NCI-H1417 treated with DMSO at 0.1 percent for 48 hours (cell line): ENCODE measurements at places on chromosomes 1 and 21.
A peak's percentile ranks its signal among the peaks of the same experiment; 100 is the strongest.

DNA sequence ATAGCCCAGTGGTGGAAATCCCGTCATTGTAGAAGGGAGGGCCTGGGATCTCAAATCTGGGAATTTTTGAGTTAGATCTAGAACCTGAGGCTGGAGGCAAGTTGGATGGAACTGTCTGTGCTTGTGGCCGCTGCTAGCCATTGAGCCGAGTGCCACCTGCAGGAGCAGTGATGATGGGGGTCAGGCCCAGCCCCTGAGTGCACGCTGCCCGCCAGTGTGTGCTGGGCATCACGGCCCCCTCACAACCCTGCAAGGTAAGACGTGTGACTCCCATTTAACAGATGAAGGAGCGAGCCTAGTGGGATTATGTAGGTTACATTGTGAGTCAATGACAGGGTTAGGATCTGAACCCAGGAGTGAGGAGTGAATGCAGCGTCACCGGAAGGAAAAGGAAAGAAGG lies 407.2 kb downstream of the CAMTA1 start:
- no peak for DNase-seq

- no peak for DNase-seq
Measured at GRCh38 chr1:208921259-208921658, 662.3 kb upstream of the CAMK1G start.

DNA sequence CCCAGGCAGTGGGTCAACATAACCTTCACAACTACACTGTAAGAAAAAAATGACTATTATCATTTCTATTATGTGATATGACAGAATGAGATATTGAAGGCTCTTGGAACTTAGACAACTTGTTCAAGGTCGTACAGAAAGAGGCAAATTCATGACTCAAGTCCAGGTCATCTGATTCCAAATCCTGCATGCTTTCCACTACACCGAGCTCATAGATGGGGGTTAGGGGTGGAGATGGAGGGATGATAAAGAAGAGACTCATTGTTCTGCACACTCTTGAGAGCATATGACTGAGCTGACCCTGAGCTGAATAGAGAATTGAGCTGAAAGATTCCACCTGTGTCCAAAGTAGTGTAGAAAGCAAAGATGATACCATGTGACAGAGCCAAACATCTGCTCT lies 2.8 kb downstream of the FCRL6 start:
- no peak for DNase-seq

DNA sequence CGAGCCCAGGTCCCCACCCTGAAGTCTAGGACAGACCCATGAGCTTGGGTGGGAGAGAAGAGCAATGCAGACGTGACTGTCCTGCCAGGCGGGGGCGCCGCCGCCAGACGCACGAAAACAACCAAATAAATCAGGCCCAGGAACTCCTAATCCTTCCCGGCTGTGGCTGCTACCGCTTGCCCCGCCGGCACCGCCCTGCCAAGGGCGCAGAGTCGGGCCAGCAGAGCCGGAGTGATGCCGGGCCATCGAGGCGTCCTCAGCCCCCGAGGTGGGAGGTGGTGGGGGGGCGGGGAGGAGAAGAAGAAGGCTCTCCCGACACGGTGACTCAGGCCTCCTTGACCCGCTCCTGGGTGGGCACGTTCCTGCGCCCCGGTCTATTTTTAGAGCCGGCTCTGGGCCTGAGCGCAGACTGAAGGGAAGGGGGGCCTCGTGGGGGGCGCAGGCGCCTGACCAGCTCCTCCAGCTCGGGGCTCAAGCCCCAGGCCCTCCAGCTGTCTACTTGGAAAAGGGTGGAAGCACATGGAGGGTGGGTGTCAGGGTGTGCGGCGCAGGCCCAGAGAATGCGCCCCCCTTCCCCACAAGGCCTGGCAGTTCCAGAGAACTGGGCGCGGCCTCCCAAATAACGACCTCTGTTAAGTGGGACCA lies 10.7 kb upstream of the COL16A1 start:
- no peak for DNase-seq

DNA sequence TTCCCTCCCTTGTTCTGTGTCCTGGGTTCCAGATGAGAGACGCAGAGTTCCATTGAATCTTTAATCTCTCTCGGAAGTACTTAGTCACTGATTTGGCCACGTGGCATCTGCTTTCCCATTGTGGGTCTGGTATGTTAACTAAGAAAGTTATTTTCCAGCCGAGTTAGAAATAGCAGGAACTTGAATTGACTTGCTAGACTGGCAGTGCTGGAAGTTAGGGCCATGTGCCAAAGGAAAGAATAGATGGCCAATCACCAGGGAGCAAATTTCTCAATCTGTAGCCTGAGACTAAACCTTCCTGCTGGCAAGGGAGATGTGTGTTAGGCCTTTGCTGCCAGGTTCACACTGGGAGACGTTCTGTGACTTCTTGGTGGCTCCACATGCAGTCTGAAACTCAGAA lies 24.2 kb upstream of the SLFNL1 start:
- DNase-seq: no peak

DNA sequence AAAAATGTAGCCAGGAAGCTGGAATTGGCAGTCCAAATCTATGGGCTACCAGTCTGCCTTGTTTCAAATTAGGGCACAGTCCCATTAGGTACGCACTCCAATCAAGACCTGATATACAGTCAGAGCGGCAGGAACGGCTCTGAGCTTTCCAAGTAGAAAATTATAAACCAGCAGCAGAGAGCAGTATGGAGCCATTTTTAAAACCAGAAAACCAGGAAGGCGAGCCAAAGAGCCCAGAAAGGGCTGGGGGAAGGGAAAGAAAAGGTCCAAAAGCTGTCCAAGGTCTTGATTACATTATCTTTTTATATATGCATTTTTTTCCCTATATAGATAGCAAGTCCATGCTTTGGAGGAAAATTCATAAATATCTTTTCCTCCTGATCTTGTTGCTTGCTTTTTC lies 719.0 kb downstream of the RWDD3 start:
- DNase-seq: peak; percentile 23

- no peak for DNase-seq
Measured at GRCh38 chr1:203554071-203554470, 60.1 kb downstream of the OPTC start.

DNA sequence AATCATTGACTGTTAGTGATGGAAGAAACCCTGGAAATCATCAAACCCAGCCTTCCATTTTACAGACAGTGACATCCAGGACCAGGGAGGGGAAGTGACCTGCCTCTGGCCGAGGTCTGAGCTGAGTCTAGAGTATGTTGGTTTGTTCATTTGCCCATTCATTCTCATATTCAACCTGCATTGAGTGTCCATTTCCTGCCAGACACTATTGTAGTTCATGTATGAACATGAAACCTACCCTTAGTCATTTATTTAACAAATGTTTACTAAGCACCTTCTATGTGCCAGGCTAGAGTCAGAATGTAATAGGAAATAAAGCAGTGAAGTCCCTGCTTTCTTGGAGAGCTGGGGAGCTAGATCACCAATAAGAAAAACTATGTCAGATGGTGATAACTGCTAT lies 51.3 kb downstream of the KCND3 start:
- no peak for DNase-seq

- no peak for DNase-seq
Measured at GRCh38 chr1:228299211-228299610, 91.4 kb downstream of the OBSCN start.

- DNase-seq: no peak
Measured at GRCh38 chr1:246923482-246923881, 8.3 kb downstream of the AHCTF1 start.

GRCh38 chr1:225731491-225731890 lies 46.1 kb upstream of the SRP9 start:
- DNase-seq: no peak

DNA sequence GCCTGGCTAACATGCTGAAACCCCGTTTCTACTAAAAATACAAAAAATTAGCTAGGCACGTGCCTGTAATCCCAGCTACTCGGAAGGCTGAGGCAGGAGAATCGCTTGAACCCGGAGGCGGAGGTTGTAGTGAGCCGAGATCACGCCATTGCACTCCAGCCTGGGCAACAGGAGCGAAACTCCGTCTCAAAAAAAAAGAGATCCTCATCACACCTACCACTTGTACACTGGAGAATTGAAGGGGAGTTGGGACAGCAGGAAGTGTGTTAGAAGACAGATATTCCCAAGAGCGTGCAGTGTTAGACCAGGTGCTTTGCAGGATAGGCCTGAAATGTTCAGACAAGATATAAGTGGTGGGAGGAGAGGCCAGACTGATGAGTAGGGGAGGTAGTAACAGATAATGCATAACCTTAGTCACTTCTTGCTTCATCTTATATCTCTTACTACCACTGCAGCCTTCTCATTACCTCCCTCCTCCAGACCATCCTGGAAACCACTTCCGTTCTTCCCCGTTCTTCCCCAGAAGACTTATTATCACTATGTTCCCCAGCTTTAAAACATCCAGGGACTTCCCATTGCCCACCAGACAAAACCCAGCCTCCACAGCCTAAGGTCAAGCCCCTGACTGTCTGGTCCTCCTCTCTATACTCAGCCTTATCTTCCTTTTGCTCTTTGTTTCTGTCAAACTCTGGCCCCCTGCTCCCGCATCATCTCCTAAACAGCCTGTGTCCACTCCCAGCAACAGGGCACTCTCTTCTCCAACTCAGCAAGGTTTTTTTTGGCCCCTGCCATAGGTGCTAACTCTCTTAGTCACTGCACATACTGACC lies 21.3 kb downstream of the FAM20B start:
- DNase-seq: no peak

- no peak for DNase-seq
Measured at GRCh38 chr1:58465176-58465575, 81.3 kb downstream of the OMA1 start.

DNA sequence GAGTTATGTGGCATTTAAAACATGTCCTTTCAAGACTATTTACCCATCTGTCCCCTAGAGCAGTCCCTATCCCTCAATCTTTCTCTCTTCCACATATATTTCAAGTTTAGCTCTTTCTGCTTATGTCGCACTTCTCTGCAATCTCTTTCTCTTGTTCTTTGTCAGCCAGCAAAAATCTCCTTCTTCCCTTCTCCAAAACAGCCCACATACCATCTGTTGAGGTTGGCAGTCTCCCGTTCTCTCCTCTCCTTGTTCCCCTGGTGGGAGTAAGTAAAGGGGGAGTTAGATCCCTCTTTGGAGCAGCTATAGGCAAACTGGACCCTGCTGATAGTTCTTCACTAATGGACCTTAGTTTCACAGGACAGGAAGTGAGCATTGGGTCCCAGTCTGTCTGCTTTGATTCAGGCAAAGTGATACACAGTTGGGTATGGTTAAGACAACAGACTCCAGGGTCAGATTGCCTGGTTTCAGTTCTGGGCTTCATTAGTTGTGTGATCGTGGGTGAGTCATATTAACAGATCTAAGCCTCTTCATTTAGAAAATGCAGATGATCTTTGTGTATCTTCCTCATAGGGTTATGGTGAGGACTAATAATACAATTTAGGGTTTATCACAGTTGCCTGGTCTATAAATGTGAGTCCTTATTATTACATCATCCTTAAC lies 19.7 kb downstream of the BRINP2 start:
- DNase-seq: no peak

DNA sequence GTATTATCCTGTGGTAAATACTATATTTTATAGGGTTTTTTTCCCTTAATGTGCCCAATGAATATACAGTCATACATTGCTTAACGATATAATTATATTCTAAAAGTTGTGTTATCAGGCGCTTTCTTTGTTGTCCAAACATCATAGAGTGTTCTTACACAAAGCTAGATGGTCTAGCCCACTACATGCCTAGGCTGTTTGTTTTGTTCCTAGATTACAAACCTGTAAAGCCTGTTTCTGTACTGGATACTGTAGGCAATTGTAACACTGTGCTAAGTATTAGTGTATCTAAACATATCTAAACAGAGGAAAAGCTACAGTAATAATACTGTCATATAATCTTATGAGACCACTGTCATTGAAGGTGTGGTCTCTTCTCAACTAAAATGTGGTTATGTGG lies 242.6 kb upstream of the C1orf105 start:
- DNase-seq: no peak

- no peak for DNase-seq
Measured at GRCh38 chr1:91948501-91949355, 473 bp upstream of the BRDT start.

DNA sequence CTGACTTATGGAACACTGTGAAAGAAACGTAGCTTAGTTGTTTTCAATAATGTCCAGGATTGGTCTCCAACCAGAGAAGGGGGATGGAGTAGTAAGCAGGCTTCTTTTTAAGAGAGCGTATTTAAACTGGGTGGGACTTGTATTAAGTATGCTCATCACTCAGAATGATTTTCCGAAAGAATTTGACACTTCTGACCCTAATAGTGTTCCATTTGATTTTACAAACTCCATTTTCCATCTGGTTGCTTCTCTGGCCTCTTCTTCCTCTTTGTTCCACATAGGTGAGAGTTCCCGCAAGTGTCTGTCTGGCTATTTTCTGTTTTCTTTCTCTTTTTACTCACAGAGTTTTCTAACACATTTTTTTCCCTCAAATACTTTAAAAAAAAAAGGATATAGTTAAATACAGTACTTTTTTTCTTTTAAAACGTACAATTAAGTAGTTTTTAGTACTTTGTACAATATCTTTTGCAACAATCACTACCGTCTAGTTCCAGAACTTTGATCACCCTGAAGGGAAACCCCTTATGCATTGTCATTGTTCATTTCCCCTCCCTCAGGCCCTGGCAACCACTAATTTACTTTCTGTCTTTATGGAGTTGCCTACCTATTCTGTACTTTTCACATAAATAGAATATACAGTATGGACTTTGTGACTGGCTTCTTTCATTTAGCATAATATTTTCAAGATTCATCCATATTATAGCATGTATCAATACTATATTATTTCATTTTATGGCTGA lies 67.0 kb downstream of the RASAL2 start:
- DNase-seq: no peak

- no peak for DNase-seq
Measured at GRCh38 chr21:34536311-34536710, 24.3 kb upstream of the KCNE1 start.

DNA sequence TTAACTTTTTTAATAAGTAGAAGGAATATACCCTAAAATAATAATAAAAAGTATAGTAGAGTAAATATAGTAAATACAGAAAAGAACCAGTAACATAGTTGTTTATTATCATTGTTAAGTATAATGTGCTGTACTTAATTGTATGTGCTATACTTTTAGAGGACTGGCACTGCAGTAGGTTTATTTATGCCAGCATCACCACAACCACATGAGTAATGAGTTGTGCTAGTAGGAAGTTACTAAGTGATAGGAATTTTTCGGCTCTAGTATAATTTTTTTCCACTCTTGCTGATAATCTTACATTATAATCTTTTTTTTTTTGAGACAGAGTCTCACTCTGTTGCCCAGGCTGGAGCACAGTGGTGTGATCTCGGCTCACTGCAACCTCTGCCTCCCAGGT lies 71.6 kb downstream of the IVNS1ABP start:
- no peak for DNase-seq

- no peak for DNase-seq
Measured at GRCh38 chr1:185741551-185741950, 7.4 kb downstream of the HMCN1 start.

DNA sequence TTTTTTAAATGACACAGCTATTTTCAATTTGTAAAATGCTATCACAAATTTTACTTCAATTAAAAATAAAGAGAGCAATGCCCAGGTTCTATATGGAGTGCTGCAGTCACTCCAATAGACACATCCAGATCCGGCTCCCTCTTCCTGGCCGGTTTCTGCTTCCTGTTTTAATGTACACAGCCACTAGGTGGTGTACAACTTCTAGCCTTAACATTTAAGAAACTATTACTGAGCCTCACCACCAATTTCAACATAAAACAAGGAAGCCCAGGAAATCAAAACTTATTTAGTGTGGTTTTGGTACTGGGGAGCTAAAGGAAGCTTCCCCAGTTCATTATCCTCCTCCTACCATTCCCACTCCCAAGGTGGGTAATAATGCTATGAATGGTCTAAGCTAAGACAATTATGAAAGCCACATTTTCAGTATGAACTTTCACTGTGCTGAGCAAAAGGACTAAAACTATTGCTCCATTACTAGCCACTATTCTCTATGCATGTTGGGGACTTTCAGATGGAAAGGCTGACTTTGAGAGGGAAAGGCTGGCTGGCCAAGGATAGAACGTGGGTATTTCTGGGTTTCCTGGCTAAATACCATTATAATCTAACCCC lies 25.5 kb upstream of the MTMR11 start:
- peak; percentile 46 for DNase-seq
